ENCODE measurements at places on chromosomes 5 and 9.

- DNase-seq = no peak
These were observed at the start of gene TMEM171 for GRCh38 chr5:73120222-73121118. Gene TMEM171, plus strand, starts transcription at chr5:73120575. Its CDS starts 2,799 bp downstream, at chr5:73123374.

GRCh38 chr9:117782931-117783788 is 79.0 kb downstream of the TLR4 start:
- peak; percentile 44 for DNase-seq

GRCh38 chr9:31908158-31908890 is 476.1 kb upstream of the ACO1 start:
- DNase-seq = no peak

- DNase-seq = no peak
These were observed 9.9 kb upstream of the SH3TC2 start for GRCh38 chr5:149072791-149073190.

GRCh38 chr5:74598731-74599130 is 41.8 kb downstream of the ENC1 start:
- no peak for DNase-seq

Data from T-helper 9 cell (primary cell).